ENCODE measurements at places on chromosomes 13 and 19.
A peak's percentile ranks its signal among the peaks of the same experiment; 100 is the strongest.

- DNase-seq: no peak
These were observed 51.3 kb upstream of the PCDH9 start for GRCh38 chr13:67281466-67281865.

GRCh38 chr13:86846501-86846900, 824.7 kb upstream of the SLITRK5 start:
- DNase-seq: no peak

DNA sequence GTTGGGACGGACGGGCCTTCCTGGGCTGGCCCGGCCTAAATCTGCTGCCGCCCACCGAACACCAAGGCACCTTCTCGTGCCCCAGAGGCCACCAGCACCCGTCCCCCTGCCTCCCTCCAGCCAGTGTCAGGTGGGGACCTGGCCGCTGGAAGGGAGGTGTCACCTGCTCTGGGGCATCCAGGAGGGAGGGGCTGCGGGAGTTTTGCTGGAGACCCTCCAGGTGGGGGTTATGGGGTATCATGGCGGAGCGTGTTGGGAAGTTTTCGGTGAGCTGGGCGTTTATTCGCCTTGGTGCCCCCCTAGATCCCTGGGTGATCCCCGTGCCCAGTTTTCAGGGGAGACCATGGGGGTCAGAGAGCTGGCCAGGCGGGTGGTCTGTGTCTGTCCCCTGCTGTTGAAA, 9.7 kb downstream of the CSNK1G2 start:
- no peak for DNase-seq

GRCh38 chr13:51714663-51715168, 89.2 kb downstream of the DHRS12 start:
- DNase-seq: no peak

GRCh38 chr19:50482916-50483315, 6.3 kb upstream of the GARIN5A start:
- no peak for DNase-seq

- DNase-seq: no peak
These were observed 10.4 kb downstream of the LILRB4 start for GRCh38 chr19:54673222-54673621.

DNA sequence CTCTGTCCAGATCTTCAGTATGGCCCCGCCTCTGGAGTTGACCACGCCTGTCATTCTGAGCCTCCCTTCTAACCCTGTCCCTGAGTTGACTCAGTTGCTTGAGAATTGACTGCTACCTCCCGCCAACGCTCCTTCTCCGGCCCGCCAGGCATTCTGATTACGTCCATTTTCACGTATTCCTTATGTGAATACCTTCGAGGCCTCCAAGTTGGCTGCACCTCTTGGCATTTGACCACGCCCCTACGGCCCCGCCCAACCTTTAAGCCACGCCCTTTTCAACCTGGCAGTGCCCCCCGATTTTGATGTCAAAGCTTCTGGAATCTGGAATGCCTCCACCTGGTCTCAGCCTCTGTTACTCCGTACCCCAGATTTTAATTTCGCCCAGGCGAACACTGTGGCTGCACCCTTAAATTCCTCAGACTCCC, 1.7 kb upstream of the EML2 start:
- no peak for DNase-seq

- no peak for DNase-seq
These were observed 24.4 kb downstream of the DHX34 start for GRCh38 chr19:47373246-47374240.

DNA sequence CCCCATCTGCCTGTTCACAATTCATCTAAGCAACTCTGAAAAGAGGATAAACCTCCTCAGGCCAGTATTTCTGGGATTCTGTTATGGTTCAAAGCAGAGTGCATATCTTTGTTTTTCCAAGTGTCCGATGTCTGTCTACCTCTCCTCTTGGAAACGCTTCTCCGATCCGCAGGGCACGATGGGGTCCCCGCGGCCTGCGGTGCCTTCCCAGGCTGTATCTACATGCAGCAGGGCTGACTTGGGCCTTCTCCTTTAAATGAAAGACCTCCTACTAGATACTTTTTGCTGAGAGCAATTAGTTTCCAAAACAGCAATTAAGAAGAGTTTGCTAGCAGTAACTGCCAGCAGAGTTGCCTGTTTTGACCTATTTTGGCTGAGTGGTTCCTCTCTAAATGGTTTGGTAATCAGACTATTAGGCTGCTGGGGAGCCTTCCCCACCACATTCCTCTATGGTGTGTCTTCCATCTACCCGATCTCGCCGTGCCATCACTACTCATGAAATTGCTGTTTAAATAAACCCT, 23.5 kb downstream of the COL4A2 start:
- no peak for DNase-seq

- no peak for DNase-seq
These were observed 133.7 kb downstream of the RAP2A start for GRCh38 chr13:97567510-97568243.

DNA sequence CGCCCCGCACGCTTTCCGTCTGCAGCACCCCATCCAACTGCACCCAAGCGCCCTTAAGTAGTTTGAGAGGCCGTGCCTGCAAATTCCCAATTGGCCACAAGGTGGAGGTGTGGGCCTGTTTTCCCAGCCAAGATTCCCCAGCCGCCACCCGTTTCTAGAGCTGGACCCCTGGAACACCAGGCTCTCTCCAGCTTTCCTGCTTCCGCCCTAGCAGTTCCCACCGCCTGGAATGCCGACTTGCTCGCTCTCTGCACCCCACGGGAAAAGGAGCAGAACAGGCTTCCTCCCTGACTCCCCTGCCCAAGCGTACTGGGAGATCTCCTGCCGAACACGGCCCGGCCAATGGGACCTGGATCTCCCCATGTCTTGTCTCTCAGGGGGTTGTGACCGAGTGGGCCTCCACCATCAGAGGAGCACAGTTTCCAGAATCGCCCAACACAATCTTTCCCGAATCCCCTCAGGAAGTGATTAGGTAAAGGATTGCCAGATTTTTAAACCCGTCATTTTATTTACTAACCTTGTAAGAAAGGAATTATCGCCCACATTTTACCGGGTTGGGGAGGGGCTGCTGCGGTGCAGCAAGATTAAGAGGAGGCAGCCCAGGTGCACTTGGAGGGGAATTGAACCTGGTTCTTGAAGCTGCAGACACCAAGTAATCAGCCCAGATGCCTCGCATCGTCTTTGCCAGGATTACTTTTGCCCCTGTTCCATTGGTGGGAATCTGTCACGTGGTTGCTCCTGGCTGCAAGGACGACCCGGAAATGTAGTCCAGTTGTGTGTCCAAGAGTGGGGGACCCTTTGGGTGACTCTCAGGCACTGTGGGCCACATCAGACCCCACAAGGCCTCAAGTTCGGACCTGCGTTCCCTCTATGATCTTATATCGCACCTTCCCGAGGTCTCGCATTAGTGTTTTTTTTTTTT, 3.5 kb upstream of the NAPSA start:
- peak; percentile 57 for DNase-seq

DNA sequence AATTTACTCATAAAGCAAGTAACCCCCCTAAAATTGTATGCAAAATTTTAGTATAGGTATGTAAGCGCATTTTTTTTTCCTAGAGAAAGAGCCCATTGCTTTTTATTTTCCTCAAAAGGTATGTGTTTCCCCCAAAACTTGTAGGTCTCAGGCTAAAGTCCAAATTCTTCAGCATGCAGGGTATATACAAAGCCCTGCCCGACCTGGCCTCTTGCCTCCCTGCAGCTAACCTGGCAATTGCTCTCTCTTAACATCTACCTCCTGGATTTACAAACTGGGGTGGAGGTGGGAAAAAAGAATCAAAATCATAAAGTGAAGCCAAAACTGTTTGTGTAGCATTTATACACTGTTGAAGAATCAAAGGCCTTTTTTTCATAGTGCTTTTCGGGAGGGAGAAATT, 107.8 kb downstream of the KCNRG start:
- DNase-seq: no peak
